ENCODE measurements at places on chromosomes 6 and 20.

GRCh38 chr6:159033160-159034049 lies 11.4 kb downstream of the TAGAP start:
- DNase-seq, result no peak

- DNase-seq, result no peak
Measured at GRCh38 chr20:13436530-13436929, 202.2 kb downstream of the TASP1 start.

DNA sequence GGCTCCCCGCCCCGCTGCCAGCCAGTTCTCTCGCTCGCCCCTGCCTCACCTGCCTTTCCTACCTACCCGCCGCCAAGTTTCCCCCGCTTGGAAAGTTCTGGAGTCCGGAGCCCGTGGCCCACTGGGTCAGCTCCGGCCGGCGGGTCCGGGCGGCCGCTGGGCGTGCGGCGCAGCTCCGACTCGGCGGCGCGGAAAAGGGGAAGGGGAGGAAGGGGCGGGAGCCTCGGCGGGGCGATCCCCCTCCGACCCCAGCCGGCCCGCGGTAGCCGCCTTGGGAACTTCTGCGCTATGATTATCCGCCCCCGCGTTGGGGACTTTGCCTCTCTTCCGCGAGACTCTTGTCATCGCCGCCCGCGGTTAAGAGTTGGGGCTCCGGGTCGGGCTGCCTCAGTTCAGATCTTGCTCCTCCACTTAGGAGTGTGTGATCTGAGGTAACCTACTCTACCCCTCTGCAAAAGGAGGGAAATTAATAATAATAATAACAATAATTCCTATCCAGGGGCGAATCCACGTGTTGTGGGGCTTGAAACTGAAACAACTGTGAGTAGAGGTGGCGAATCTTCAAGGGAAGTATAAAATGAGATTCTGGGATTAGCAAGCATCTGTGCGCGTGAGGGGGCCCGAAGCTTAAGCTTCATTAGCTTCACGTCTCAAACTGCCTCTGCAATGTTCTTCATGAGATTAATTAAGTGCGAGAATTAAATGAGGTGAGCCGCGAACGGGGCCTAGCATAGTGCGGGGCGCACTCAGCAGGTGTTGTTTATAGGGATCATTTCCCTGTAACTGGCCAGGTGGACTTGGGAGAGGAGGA lies 30.8 kb downstream of the SF3B5 start:
- no peak for DNase-seq

GRCh38 chr20:43925801-43926200 lies 11.1 kb downstream of the TOX2 start:
- peak; percentile 25 for DNase-seq

GRCh38 chr6:129059650-129060049 lies 176.7 kb downstream of the LAMA2 start:
- DNase-seq, result no peak
